ENCODE measurements at places on chromosomes 7 and 10.

GRCh38 chr10:21401196-21401595 is 124.3 kb downstream of the SKIDA1 start:
- no peak for DNase-seq

GRCh38 chr10:91312382-91312733 is 91.9 kb downstream of the PCGF5 start:
- no peak for DNase-seq

- DNase-seq, result no peak
These were observed 100.2 kb downstream of the LRMDA start for GRCh38 chr10:75531571-75532031.

DNA sequence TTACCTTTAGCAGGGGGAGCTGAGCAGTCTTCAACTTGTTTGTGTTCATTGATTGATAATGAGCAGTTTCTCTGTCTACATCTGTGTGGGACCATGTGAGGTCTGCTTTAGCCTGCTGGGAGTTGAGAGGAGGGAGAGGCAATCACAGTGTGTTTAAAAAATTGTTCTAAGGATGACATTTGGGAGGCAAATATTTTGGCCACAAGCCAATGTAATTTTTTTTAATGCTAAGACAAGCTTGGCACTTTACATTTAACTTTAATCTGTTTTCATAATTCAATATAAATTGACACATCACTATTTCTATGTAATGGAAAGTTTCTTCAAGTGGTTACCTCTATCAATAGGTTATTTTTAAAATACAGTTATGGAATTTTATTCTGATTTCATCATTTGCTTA is 55.9 kb upstream of the SEMA3A start:
- no peak for DNase-seq

DNA sequence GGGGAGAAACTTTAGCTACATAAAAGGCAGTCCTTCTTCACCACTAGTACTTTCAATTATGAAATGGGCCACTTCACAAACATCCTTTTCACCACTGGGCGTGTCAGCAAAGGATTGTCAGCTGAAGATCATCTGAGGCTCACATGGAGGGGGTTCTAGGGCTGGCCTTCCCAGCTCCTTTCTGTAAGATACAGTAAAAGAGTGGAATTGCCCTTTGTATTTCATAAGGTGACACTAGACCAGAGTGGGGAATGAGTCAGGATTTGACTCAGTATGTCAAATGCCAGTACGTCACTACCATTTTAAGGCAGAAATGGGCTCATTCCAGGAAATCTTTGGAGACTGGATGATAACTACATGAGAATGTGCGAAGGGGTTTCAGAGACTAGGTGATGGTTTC is 21.2 kb upstream of the BLOC1S2 start:
- DNase-seq, result no peak

DNA sequence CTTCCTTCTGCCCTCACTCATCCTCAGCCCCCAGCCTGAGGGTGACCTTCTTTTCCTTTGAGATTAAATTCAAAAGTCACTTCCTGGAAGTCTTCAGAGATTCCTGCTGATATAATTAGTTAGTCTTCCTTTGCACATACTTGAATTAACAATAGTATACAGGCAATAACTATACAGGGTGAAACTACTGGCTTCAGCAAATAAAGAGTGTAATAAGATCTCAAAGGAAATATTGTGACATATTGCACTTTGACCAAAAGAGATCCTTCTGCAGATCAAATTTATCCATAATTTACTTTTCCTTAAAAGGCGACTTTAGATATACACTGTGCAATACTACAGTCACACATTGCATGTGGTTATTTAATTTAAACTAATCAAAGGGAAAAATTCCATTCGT is 123.8 kb downstream of the SEMA3A start:
- DNase-seq, result no peak

GRCh38 chr10:5094265-5095205 is at the start of gene AKR1C3:
AKR1C3 (plus strand) TSS chr10:5094414; CDS start chr10:5094445, 31 bp downstream.
- DNase-seq, result no peak

DNA sequence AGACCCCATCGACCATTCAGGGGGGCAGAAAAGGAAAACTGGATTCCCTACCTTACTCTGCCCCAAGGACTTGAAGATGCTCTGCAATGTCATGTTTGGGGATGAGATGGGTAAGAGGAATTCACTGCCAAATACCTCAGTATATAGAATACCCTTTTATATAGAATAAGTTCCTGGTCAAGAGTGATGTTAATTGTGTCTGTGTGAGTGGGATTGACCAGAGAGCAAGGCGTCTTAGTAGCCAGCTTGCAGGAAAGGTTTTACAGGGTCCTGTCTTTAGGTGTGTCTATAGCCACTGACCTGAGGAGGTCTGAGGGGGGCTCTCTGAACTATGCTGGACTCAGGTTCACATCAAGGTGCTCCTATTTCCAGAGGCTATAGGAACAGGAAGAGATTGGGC is 1.4 kb downstream of the IFIT3 start:
- no peak for DNase-seq

DNA sequence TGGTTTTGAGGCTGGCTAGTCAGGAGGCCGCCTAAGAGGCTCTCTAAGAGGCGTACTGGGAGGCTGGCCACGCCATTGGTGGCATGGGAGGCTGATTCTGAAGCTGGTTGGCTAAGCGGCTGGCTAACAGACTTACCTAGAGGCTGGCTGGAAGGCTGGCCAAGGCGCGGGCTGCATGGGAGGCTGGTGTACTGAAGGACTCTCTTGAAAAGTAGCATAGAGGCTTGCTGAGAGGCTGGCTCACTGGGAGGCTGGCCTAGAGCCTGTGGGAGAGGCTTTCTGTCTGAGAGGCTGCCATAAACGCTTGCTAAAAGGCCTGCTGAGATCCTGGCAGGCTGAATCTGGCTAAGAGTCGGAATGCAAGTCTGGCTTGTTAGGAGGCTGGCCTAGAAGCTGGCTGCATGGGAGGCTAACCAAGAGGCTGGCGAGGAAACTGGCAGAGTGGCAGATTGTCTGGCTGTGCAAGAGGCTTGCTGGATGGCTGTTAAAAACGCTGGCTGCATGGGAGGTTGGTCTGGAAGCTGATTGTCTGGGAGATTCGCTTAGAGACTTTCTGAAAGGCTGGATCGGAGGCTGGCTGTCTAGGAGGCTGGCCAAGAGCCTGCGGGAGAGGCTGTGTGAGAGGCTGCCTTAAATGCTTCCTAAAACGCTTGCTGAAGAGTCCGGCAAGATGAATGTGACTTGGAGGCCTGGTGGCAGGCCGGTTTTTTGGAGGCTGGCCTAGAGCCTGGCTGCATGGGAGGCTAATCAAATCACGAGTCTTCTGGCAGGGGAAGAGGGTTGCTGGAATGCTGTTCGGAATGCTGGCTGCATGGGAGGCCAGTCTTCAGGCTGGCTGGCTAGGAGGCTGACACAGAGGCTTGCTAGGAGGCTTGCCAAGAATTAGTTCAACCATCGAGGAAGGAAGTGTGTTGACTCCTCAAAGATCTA is 134.2 kb downstream of the OR13A1 start:
- no peak for DNase-seq

- DNase-seq, result no peak
These were observed 212.5 kb downstream of the GLI3 start for GRCh38 chr7:42024537-42024936.

DNA sequence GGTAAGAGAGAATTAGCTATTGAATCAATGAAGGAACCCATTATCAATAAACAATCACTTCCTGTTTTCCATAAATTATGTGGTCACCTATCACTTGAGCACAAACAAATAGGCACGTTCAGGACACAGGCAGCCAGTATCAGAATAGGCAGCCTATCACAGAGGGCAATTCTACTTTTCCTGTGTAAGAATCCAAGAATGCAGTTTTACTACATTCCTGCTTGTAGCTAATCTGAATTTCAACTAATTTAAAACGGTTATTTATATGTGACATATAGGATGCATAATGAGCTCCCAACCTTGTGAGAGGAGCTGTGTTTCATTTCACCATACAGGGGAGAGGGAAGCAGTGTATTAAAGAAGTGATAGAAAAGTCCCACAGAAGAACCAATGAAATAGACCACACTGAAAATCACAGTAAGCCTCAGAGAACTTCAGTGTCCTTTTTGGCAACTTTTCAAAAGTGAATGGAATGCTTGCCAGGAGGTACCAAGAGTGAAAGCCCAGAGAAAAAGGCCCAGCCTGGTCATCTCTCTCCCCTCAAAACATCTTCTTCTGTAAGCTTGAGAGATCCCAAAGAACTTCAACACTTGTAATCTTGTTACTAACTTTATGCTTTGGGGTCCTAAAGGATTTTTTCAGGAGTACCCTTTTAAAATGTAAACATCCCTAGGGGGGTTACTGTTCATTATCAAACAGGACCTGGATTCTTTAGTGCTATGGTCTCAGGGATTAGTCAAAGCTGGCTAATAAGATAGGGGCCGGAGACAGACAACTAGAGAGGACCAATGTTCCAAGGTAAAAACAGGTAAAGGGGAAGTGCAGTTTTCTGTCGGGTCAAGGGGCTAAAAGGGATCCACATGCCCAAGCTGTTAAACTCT is 1.3 kb downstream of the IMMP2L start:
- no peak for DNase-seq

- DNase-seq, result no peak
These were observed 161.0 kb downstream of the TEX36 start for GRCh38 chr10:125521721-125522680.

GRCh38 chr7:112238852-112239610 is 32.5 kb downstream of the ZNF277 start:
- no peak for DNase-seq

- no peak for DNase-seq
These were observed 29.2 kb downstream of the TDRD1 start for GRCh38 chr10:114208351-114208750.

GRCh38 chr7:100965045-100965722 is 4.2 kb upstream of the MUC12 start:
- no peak for DNase-seq

DNA sequence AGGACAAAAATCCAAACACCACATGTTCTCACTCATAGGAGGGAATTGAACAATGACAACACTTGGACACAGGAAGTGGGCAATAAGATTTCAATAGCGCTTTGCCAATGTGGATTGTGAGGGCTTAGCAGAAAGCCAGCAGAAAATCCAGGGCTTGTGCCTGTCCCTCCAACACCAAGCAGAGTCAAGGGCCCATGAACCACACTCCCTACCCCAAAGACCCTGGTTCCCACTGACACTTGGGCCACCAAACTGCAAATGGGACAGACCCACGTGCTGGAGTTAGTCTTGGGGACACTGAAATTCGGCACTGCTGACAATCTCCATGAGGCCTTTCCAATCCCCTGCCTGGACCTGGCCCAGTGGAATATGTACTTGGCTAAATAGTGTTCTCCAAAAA is 67.0 kb downstream of the GRID1 start:
- no peak for DNase-seq

DNA sequence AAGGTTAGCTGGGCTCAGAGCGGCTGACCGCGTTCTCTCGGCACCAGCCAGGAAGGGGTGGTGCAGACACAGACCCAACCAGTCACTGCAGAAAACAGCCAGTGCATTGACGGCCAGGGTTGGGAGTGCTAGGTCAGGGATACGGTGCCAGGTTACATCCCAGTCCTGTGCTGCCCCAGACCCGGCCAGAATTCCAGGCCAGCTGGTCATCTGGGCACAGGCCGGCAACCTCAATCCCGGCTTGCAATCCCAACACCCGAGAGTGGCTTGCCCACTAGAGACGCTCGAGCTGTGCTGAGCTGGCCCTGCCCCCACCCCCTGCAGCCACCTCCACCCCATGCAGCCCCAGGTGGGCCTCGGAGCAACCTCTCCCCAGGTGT is 3.8 kb downstream of the PRAP1 start:
- no peak for DNase-seq

- DNase-seq, result no peak
These were observed 606.3 kb upstream of the C7orf33 start for GRCh38 chr7:147984265-147984664.

GRCh38 chr7:73995821-73996511 is 32.0 kb upstream of the ELN start:
- DNase-seq, result no peak

DNA sequence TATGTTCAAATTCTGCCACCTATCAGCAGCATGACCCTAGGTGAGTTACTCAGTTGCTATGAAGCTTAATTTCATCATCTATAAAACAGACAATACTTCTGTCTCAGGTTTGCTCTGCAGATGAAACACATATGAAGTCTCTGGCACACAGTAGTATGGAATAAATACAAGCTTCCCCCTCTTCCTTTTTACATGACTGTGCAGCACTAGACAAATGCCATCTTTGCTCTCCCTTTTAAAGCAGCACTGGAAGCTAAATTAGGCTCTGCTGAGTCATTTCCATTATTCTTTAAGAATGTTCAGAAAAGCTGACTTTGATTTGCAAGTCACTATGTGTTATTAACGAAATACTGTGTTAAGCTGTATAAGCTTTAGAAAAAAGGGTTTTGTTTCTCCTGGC is 40.7 kb upstream of the ANAPC16 start:
- no peak for DNase-seq

DNA sequence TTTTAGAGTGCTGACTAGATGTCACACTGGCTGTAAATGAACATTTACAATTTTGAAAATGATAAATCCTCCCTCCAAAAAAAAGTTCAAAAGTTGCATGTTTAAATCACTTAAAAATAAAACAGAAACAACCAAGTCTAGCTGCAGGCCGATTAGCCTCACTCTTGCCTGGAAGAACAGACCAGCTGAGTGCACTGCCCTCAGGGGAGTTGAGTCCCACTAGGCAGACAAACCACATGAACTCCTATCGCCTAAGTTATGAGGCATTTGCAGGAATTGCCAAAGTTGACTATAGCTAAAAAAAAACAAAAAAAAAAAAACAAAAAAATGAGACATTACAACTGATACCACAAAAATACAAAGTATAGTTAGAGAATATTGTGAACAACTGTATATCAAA is 510.0 kb downstream of the ANKRD7 start:
- no peak for DNase-seq

Data from activated B cell treated with CpG ODN at 0.5 μM for 24 hours (primary cell).